ENCODE measurements at places on chromosomes 3 and 15.

DNA sequence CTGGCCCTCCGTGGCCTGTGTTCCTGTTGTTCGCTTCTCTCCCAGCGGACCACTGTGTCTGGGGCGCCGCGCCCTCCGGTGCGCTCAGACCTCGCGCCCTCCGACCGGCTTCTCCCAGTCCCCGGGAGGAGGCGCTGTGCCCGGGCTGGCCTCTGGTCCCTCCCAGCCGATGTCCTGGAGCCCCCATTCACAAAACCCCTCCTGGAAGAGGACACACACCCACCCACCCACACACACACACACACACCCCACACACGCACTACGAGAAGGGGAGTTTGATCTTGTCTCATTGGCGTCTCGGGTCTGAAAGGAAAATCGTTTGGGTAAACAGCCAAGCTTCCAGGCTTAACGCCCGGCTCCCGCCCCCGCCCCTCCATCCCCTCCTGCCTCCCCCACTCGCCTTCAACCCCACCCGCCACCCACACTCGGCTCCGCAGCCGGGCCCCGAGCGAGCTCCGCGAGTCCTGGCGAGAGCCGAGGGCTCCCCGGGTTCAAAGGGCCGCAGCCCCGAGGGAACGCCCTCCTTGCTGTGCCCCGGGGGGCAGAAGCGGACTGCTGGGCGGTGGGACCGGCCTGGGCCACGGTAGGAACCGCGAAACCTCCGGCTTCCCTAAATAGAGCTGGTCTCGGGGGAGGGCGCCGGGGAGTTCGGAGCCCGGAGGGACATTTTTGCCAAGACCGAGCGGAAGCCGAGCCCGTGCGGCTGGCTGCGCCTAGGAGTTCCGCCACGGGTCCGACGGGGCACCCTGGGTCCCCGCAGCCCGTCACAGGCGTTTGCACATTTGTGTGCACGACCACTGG lies 23.6 kb downstream of the NR2F2 start:
- DNase-seq = peak; percentile 58

DNA sequence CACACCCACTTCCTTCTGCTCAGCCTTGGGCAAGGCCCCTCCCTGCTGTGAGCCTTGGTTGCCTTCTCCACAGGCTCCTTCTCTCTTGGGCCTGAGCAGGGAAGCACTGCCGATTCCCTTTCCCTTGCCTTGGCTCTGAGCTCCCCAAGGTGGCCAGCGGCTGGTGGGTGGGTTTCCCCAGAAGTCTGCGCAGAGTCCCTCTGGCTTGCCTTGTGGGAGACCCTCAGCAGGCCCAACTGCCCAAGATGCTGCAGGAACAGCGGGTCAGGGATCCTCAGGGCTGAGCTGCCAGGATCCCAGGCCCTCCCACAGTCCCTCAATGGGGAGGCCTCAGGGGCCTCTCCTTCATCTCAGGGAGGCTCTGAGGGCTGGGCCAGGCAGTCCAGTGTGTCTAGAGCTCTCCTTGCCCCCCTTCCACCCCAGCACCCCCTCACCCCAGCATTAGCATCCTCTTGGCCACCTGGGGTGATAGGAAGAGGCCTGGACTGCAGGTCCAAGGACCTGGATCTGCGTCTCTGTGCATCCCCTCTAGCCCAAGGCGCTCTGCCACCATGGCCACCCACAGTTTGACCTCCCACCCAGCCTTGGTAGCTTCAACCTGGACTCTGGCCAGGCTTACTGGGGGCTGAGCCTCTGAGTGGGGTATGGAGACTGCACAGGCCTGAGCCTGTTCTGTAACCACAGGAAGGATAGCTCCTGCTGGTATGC lies 68.6 kb downstream of the EXOG start:
- no peak for DNase-seq

GRCh38 chr15:100198442-100198841 lies 143.3 kb downstream of the ADAMTS17 start:
- no peak for DNase-seq

DNA sequence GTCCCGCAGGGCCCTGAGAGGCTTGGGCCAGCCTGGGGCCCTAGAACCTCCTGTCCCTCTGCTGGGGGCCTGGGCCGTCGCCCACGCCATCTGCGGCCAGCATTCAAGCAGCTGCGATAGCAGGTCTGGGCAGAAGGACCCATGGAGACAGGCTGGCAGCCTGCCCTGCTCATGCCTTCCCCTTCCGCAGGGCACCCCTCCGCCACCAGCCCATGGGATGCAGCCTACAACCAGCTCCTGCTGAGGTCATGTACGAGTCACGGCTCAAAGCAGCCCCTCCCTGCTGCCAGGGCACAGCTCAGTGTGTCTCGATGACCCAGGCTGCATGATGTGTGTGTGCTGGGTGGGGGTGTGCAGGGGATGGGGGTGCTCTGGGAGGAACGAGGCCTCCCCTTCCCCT lies 27.8 kb downstream of the DUSP7 start:
- DNase-seq = peak; percentile 26

GRCh38 chr15:66096688-66097058 lies 156.9 kb downstream of the MEGF11 start:
- no peak for DNase-seq

DNA sequence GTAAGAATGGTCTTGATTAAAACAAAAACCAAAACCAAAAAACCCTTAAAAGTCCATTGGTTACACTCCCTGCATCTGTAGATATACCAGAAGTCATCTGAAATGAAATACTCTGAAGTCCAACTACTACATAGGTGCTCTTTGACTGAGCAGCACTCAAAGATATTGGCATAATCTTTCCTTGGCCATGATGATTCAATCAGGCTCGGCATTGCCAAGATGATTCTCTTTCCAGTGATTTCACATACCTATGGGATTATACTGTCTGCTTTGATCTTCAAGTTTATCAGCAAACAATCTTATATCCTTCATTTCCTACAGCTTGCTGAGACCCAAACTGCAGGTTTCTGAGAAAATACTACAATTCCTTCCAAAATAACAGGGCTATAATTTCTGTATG lies 35.9 kb upstream of the DIPK2A start:
- no peak for DNase-seq

DNA sequence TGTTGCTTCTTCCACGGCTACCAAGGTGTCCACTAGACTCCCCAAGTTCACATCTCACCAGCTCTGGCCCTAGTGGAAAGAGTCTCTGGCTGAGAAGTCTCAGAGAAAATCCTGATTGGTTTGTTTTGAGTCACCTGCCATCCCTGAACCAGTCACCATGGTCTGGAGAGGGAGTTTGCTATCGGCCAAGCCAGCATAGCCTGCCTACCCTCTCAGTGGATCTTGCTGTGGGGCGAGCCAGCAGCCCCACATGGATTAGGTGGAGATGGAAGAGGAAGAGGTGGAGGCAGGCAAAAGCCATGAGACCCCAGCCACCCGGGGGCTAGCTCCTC lies 48.1 kb upstream of the FLNB start:
- DNase-seq = no peak

GRCh38 chr3:114441386-114441785 lies 147.6 kb downstream of the TIGIT start:
- DNase-seq = no peak

DNA sequence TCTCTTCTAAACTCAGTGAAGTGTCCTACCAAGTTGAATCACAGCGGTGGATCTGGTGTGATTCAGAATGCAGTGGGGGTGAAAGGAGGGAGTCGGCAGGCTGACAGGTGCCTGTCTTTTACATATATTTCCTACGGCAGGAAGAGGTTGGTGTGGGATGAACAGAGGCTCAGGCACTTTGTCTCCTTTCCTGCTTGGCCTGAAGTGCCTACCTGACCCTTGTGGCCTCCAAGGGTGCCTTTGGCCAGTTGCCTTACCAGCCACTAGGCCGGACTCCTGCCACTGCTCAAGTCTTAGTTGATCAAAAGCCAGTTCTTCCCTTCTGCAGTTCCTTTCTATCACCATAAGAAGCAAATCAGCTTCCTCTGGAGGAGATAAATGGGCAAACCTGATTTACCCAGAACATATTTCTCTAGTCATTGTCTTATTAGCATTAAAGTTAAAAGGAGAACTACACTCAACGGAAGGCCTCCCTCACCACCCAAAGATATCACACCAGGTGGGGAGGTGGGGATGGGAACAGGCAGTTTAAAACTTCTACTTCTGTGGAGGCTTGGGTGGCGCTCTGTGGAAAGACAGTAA lies 52.1 kb downstream of the CRTC3 start:
- no peak for DNase-seq

DNA sequence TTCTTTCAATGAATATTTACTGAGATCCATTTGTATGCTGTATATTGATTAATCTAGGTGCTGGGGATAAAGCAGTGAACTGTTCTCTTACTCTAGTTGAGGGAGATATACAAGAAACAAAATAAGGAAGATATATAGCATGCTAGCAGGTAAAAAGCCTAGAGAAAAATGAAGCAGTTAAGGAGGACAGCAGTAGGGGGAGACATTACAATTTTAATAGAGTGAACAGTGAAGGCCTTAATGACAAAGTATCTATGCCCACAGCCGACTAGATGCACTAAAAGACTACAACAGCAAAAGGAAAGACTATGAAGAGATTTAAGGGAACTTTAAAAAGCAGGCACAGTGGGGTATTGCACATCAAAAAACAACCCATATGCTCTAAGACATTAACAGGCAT lies 81.4 kb downstream of the XRN1 start:
- DNase-seq = peak; percentile 2

- no peak for DNase-seq
Observed at GRCh38 chr3:31882431-31882830, 98.6 kb downstream of the OSBPL10 start.

GRCh38 chr15:76667943-76668715 lies 237.0 kb downstream of the SCAPER start:
- DNase-seq = no peak
